ENCODE measurements at places on chromosomes 13 and 19. TPM values are rescaled to one million over a fixed set of nuclear protein-coding genes. Genes with fewer than 3 reads are reported as not detected.

Gene KL
- 0.93 TPM for total RNA-seq

Gene FFAR3
- total RNA-seq: not detected

- no peak overlapping the region for H3K4me3 ChIP-seq
- DNase-seq: no peak
- H3K27ac ChIP-seq: no peak overlapping the region
- H3K4me1 ChIP-seq: peaks cover 6% of the 10 kb centered on the region
Observed at GRCh38 chr13:44331912-44332851, 41.4 kb upstream of the SERP2 start.

DNA sequence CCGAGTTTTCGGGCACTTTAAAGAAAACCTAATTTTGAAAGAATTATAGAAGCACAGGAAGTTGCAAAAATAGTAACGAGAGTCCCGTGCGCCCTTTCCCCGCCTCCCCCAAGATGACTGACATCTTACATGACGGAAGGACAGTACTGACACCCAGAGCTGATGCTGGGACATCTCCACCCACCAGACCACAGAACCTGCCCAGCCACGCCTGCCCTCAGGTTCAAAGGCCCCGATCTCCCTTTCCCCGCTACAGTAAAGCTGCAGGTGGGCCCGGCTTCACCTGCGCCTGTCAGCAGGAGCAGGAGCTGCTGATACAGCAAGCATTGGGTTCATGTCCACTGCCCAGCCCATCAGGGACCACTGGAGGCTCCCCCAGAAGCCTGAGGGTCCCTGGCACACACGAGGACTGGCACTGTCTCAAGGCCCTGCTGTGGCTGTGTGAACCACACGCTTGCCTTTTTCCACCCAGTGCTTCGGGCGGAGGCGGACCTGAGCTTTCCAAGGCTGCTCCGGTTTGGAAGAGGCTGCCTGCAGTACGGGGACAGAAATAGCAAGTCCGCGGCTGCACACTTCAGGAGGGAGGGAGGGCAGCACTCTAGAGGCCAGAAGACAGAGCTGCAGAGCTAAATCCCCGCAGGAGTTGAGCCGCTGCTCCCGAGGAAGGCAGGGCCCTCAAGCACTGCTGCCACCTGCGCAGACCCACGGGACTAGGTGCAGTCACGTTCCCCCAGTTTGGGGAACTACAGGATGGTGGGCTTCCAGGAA lies 8.7 kb downstream of the MAP2K2 start:
- peaks cover 21% of the 10 kb centered on the region for H3K36me3 ChIP-seq
- no peak overlapping the region for H3K27ac ChIP-seq
- no peak for DNase-seq

GRCh38 chr13:107838588-107839161 lies 376.7 kb downstream of the LIG4 start:
- H3K4me1 ChIP-seq: no peaks in the 10 kb centered on the region
- H3K36me3 ChIP-seq: no peaks in the 10 kb centered on the region
- no peak overlapping the region for H3K4me3 ChIP-seq
- no peak overlapping the region for H3K27ac ChIP-seq
